HTR-8/SVneo (cell line): ENCODE measurements at places on chromosomes 2 and 18.
A peak's percentile ranks its signal among the peaks of the same experiment; 100 is the strongest.

GRCh38 chr18:22711192-22711685 lies 221.9 kb upstream of the RBBP8 start:
- DNase-seq, result peak; percentile 61

DNA sequence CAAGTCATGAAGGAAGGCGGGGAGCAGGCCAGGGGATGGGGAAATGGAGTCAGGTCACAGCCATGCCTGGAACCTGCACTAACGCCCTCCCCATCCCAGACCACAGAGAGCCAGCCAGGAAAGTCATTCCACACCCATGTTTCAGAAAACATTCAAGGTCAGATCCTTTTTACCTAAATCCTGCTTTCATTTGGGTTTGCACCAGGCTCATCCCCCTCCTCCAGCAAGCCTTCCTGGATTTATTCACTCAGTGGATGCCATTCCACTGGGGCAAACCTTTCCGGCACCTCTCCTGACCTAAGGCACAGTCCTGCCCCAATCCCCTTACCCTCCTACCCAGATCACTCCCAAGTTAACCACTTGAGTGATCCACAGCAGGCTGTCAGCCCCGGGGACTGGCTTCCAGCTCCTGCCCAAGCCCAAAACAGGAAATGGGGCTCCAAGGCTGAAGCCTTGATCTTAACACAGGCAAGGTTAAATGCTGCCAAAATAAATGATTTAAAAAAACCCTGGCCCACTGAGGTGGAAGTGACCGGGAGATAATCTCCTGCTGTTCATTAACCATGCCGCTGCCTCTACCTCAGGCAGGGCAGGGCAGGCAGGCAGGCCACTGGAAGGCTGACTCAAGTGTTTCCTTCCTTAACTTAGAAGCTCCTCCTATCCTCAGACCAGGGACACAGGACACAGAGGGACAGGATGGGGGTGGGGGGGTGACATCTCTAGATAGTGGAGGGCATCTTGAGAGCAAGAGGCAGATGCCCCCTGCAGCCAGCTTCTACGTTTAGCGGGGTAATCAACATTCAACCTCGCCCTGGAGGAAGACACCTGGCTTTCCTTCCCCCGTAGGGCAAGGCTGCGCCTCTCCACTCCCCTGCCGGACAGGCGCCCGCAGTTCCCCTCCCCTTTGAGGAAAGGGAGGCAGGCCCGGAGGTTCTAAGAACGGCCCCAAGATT lies 1.4 kb downstream of the RAB11FIP5 start:
- peak; percentile 57 for DNase-seq

GRCh38 chr18:60746491-60746890 lies 373.9 kb upstream of the MC4R start:
- no peak for DNase-seq

DNA sequence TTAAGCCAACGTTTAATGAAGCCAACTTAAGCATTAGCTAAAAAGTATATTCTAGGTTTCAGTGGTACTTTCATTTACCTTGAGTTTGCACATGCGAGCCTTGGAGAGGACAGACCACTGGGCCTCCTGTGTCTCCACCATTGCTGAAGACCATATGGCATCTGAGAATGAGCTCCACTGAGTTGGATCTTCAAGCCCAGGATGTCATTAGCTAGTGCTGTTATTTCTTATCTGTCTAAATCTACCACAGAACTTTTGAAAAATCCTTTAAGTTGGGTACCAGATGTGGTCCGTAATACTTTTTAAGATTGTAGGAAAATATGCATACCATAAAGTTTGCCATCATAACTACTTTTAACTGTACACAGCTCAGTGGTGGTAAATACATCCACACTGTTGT lies 161.8 kb downstream of the NCK2 start:
- DNase-seq, result no peak

DNA sequence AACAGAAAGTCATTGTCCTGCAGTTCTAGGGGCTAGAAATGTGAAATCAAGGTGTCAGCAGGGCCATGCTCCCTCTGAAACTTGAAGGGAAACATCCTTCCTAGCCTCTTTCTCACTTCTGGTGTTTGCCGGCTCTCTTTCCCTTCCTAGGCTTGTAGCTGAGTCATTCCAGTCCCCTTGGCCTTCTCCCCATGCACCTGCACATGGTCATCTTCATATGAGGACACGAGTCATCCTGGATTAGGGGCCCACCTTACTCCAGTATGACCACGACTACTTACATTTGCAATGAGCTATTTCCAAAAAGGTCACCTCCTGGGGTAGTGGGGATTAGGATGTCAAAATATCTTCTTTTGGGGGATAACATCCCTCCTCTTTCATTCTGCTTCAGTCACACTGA lies 168.5 kb upstream of the CXCR4 start:
- no peak for DNase-seq

GRCh38 chr2:231041061-231041689 lies 3.9 kb downstream of the C2orf72 start:
- DNase-seq, result no peak

GRCh38 chr18:63098018-63098981 lies 221.3 kb downstream of the BCL2 start:
- no peak for DNase-seq

- DNase-seq, result no peak
Measured at GRCh38 chr2:74908748-74909444, 49.5 kb upstream of the POLE4 start.

DNA sequence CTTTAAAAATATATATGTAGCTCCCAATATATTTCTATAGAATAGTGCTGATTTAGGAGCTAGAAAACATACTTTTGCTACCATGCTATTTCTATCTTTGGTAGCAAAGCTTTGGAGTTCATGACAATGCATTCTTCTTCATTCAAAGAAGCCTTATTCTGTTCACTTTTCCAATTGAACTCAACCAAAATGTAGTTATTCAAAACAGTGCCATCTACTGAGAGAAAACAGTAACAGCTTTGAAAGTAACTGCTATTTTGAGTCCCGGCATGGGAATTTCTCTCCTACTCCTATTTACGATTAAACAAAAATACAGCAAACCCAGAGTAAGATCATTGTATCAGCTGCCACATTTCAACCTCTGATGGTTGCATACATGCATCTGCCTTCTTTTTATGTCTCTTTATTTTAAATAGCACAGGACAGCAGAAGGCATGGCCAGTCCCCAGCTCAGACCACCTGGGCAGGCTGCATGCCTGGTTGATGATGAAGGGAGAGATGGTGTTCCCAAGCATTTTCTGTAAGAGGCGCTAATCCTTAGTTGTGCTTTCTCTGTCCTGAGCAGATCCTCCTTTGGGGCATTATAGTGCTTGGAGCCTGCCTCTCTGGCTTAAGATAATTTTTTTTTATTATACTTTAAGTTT lies 69.7 kb upstream of the SULT1C3 start:
- DNase-seq, result no peak

DNA sequence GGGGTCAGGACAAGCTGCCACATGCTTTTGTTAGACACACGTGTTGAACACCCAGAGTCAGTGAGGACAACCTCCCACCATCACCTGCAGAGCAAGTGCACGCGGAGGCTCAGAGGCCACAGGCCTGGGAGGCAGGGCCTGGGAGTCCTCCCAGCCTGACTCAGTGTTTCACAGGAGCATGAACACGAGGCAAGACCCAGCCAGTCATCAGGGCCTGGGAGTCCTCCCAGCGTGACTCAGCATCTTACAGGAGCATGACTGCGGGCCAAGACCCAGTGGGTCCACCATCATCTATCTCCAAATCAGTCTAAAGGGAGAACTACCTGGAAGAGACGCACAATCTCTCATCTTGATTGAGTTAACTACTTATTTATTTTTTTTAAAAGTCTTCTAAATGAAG lies 112.6 kb upstream of the PXDN start:
- no peak for DNase-seq

GRCh38 chr18:41371156-41372045 lies 583.6 kb upstream of the PIK3C3 start:
- no peak for DNase-seq

DNA sequence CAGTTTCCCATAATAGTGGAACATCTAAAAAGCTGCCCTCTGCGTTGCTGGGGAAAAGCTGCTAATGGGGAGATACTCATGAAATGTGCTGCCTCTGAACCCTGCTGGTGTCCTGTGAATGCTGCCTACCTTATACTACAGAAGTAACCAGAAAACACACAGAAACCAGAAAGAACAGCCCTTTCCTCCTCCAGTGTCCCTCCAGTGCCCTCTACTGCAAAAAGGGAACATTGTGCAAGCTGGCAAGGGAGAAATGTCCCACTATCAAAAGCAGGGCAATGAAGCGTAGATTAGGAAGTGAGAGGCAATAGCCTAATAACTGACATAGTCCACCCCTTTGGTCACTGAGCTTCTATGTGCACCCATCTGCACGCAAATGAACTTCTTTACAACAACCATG lies 162.7 kb upstream of the ETAA1 start:
- no peak for DNase-seq

DNA sequence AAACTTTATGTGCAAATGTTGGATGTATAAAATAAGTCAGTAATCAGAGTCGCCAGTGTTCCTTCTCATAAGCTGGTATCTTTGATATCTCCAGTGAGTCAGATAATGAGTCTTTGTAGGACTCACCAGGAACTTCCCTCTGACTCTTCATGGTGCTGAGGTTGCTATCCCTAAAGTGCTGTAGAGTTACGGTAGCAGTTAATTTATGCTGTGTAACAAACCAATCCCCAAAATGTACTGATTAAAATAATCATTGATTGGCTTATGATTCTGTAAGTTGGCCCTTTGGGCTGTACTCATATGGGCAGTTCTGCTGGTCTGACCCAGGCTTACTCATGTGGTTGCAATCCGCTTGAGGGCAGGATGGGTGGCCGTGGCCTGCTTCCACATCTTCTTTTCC lies 43.8 kb downstream of the MAIP1 start:
- no peak for DNase-seq

- DNase-seq, result no peak
Measured at GRCh38 chr2:69774984-69775982, 33.3 kb downstream of the ANXA4 start.

DNA sequence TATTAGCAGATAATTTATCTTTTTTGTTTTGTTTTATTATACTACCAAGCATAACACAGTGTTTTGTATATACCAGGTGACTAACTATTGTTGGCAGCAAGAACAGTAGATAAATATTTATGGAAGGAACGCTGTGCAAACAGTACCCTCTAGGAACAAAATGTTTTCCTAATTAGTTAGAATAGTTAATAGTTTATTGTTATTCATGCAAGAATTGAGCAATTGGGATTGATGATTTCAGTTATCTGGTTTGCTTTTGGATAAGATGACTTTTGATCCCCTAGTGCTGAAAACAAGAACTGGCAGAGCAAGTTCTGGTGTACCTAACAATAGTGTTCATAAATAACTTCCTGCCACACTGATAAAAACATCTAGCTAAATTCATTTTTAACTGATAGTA lies 323.3 kb downstream of the TGIF1 start:
- DNase-seq, result no peak

- no peak for DNase-seq
Measured at GRCh38 chr18:51171625-51172259, 25.7 kb downstream of the MEX3C start.

DNA sequence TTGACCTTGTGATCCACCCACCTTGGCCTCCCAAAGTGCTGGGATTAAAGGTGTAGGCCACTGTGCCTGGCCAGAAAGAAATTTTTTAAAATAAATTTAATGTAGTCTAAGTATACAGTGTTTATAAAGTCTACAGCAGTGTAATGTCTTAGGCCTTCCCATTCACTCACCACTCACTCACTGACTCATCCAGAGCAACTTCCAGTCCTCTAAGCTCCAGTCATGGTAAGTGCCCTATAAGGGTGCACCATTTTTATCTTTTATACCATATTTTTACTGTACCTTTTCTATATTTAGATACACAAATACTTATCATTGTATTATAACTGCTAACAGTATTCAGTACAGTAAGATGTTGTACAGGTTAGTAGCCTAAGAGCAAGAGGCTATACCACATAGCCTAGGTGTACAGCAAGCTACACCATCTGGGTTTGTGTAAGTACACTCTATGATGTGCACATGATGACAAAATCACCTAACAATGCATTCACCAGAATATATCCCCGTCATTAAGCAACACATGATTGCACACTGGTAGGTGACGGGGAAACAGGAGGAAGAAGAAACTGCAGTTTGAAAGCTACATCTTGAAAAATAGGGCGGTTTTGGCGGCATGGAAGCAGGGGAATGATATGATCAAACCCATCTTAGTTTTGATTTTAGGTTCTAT lies 105.1 kb upstream of the ITGB6 start:
- no peak for DNase-seq

DNA sequence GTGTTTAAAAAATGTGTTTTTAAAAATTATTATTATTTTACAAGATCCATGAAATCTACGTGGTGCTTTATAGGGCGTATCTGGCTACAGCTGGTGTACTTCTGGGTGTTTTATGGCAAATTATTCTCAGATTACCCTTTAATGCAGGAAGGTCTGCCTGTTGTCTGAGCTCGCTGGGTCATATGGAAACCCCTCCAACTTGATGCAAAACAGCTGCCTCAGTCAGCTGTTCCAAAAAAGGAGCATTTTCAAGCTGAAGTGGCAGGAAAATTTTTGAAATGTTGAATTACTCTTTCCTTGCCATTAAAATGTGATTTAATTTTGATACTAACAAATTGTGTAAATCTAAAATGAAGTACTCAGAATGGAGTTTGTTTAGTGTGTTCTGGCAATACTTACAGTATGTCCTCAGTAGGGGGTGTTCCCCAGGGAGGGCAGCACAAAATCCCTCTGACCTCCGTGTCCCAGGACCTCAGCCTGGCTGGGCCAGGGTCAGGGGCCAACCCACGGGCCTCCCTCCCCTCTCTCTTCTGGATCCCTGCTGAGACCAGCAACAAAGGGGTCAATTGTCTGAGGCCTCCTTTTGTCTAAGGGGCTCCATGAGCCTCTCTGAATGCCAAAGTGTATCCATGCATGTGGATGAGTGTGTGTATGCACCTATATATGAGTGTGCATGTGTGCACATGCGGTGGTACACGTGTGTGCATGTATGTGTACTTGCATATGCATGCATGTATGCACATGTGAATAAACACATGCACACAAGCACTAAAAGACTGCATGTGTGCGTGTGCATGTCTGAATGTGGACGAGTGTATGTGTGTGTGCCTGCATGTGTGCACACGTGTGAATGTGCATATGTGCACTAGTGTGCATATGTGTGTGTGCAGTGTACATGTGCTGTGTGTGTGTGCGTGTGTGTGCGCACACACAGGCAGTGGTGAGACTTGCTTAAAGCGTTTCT lies 105.4 kb downstream of the ACOXL start:
- DNase-seq, result no peak

GRCh38 chr2:10344105-10345066 lies 41.7 kb downstream of the HPCAL1 start:
- no peak for DNase-seq

- DNase-seq, result no peak
Measured at GRCh38 chr18:79445696-79446561, 50.2 kb downstream of the NFATC1 start.

- DNase-seq, result no peak
Measured at GRCh38 chr2:101843471-101843870, 146.0 kb downstream of the MAP4K4 start.
